Activated CD8-positive, alpha-beta T cell treated with anti-CD3 and anti-CD28 coated beads for 36 hours (primary cell): ENCODE measurements at places on chromosomes 1 and 21. TPM values are rescaled to one million over a fixed set of nuclear protein-coding genes. Genes with fewer than 3 reads are reported as not detected.

- no peak for DNase-seq
These were observed 785.8 kb upstream of the ADGRL4 start for GRCh38 chr1:79792219-79792930.

GRCh38 chr1:9569267-9569666 is 19.4 kb upstream of the TMEM201 start:
- DNase-seq = no peak

DNA sequence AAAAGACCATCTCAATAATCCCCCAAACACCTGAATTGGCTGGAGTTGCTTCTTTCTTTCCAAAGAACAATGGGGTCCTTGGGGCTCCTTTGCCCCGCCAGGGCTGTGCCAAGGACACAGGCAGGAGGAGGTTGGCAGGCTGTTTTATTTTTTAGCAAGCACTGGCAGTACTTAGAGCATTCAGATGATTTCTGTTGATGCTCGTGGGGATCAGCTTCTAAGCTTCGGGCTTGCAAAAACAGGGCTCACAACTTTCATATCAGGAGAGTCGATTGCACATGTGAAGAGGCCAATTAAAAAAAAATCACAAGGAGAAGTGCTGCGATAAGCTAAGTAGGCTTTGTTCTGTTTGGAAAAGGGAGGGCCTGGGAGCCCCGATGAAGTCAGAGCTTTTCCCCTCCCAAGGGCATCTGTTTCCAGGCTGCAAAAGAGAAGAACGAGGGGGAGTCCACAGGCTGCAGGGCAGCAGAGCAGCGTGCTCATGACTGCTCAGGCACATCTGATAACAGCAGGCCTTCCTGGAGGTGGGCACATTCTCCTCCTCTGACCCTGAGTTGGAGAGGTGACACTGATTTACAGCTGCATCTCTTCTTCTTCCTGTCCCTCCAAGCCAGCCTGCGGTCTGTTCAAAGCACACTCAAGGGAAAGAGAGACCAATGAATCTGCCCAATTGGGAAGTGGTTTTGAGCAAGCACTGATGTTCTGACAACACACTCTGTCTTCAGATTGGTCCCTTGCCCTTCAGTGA is 27.3 kb upstream of the BCAR3 start:
- DNase-seq = peak; percentile 28

- DNase-seq = peak; percentile 18
These were observed 1.7 kb downstream of the EGLN1 start for GRCh38 chr1:231420299-231420958.

GRCh38 chr1:9942399-9942938 is 722 bp downstream of the LZIC start:
- peak; percentile 45 for DNase-seq

DNA sequence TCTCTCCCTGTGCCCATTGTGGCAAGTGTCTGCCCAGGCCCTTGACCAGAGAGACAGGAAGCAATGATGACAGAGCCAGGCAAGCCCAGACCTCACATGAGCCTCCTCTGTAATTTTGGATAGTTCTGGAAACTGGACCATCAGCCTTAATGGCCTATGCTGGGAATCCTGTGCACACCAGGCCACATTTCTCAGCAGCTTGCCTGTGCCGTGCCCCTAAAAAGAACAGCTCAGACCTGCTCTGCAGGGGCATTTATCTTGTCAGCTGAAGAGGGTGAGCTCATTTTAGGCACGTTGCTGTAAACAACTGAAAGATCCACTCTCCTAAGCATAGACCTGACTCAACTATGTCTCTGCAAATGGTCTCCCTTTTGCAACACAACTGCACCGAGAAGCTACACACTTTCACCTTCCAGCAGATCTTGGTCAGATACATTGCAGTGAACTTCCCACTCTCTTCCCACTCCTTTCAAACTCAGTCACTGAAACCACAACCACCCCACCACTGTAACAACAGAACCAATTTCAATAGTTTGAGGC is 53.5 kb upstream of the BACH1 start:
- DNase-seq = peak; percentile 50

GRCh38 chr1:116981521-116982037 is 20.0 kb upstream of the CD101 start:
- DNase-seq = no peak

DNA sequence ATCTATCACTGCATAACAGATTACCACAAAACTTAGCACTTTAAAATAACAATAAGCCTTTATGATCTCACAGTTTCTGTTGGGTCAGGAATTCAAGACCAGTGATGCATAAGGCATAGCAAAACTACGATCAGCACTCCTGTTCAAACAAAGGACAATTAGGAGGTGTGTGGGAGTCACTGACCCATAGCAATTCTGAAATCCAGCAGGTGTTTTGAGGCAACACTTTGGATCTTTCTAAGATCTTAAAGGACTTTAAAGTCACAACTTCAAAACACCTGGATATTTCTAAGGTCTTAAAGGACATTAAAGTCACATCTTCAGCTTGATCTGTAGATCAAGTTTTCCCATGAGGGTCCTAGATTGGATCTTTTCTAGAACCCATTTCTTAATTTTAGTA is 35.3 kb downstream of the AKT3 start:
- no peak for DNase-seq

DNA sequence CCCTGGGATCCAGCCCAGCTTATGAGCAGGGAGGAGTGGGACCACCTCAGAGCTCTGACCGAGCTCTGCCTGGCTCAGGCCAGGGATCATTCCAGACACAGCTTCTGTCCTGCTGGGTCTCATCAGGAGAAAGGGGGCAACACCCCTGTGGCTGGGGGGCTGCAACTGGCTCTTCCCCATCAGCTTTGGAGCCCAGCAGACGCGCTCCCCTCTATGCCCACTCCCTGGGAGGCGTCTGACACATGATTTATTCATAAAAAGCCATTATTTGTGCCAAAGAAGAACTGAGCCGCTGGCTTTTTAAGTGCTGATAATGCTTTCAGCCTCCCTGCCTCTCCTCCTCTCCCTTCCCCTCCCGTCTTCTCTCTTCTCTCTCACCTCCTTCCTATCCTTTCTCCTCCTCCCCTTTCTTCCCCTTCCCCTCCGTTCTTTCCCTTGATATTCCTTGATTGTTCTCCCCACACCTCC is 25.0 kb downstream of the FOXO6 start:
- DNase-seq = no peak

GRCh38 chr21:26715878-26716506 is 129.2 kb downstream of the ADAMTS1 start:
- peak; percentile 24 for DNase-seq

DNA sequence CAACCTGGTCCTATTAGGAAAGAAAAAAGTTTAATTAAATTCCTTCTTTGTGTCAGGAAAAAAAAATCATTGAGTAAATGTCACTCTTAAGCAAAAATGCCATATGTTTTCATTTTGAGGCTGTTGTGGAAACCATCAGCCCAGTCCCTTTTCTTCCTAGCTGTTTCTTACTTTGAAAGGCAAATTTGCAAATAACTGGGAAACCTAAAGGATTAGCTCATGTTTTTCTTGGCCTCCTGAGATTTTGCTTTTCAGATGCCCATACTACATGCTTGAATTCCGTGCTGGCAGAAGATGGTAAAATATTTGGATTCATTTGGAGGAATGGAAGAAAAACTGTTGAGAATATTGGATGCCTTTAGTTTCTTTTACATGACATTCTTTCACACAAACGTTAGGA is 182.1 kb upstream of the ADAMTS5 start:
- no peak for DNase-seq

- no peak for DNase-seq
These were observed 79.6 kb downstream of the NKAIN1 start for GRCh38 chr1:31159869-31160611.

DNA sequence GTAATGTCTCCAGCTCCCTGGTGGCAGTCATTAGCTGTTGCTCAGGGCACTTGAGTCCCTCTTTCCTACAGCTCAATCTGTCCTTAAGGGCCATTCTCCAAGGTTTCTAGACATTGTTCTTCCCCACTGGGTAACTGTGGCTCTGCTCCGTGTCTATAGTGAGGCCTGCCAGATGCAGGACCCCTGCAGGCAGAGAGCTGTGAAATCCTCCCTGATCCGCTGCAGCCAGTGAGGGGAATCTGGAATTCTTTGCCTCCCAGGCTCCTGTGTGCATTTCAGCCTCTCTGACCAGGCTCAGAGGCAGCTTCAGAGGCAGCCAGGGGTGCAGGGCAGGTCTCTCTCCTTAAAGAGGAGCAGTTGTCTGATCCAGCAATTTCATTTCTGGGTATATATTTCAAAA is 14.4 kb upstream of the IGSF21 start:
- no peak for DNase-seq

DNA sequence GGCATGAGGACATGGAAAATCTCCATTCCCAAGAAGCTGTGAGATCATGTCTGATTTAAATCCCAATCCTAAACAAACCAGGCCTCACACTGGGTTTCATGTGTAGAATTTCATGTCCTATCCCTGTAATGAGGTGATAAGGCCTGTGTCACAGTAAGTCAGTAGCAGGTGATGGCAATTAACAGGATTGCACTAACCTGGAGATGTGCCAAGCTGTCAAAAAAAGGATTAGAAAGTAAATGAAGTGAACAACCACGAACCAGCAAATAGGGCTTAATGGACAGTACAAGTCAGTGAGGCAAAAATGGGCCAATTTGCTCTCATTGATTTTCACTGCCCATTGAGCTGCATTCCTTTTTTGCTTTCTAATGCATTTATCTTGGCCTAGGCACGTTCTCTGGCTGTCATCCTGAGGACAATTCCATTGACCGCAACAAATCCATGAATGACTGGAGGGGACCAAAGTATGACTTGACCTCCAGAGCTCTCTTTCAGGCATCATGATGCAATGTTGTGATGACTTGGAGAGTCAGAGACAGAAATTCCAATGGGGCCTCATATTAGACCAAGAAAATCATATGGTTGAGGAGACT is 673.6 kb upstream of the ADGRL2 start:
- no peak for DNase-seq

DNA sequence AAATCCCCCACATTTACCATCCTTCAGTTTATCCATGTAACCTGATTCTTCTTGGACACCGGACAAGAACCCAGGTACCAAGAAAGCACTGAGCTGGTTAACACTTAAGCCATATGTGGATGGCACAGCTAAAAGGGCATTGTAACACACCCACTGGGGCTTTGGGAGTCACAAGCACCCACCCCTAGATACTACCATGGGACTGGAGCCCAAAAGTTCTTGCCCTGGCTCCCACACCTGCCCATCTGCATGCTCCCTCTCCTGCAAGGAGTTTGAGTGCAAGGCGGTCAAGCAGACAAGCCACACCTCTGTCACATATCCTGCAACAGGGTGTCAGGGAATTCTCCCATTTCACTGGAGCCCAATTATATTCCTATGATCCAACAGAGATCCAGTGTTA is 270.1 kb downstream of the USH2A start:
- no peak for DNase-seq

GRCh38 chr21:46423546-46424038 is 35.1 kb upstream of the DIP2A start:
- DNase-seq = no peak

DNA sequence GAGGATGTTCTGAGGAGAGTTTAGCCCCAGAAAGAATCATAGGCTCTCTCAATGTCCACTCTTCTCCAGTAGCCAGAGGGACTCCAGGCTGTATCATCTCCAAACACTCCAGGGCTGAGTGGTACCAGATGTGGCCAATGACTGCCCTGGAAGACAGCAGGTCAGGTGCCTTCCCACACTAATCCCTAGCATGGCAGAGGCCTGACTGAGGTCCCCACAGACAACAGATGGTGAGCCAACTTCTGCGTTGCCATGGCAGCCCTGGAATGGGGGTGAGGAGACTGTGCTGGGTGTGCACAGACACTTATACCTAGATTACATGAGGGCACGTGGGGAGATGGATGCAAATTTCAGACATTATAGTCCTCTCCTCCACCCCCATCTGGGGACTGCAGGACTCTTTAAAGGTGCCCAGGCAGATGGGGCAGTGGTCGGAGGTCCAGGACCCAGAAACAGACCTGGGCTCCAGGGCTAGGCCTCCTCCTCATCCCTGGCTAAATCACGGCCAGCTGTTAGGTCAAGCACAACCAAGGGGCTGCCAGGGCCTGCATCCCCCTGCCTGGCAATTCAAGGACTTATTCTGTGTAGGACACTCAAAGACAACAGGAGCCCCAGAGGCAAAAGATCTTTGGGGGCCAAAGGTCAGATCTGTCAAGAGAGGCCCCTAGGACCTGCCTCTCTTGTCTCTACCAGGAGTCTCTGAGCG is 42.9 kb downstream of the CAMK2N1 start:
- no peak for DNase-seq

DNA sequence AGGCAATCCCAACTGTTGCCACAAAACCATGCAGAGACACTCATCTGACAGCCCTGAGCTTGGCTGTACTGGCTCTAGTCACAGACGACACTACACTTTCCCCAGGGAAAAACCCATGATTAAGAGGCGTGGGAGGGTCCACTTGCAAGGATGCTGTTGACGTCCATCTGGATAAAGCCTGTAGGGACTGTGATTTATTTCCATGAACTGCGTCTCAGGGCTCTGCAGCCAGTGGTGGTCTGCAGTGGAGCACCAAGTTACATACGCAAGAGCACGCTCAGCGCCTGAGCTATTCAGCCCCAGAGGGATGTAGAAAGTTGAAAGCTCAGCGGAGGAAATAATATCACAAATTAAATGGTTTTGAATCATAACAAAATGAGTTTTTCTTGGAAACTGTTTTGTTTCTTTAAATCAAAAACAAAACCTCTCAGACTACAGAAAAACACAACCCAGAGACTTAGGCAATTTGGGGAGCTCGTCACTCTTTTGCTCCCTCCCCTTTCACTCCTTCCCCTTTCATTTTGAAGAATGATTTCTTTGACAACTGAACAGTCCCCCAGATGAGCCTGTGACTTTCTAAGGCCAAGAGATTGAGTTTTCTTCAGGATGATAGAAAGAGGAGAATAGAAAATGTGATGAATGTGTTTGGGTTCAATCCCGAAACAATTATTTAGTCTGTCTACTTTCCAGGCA is 71.2 kb downstream of the NGF start:
- no peak for DNase-seq

DNA sequence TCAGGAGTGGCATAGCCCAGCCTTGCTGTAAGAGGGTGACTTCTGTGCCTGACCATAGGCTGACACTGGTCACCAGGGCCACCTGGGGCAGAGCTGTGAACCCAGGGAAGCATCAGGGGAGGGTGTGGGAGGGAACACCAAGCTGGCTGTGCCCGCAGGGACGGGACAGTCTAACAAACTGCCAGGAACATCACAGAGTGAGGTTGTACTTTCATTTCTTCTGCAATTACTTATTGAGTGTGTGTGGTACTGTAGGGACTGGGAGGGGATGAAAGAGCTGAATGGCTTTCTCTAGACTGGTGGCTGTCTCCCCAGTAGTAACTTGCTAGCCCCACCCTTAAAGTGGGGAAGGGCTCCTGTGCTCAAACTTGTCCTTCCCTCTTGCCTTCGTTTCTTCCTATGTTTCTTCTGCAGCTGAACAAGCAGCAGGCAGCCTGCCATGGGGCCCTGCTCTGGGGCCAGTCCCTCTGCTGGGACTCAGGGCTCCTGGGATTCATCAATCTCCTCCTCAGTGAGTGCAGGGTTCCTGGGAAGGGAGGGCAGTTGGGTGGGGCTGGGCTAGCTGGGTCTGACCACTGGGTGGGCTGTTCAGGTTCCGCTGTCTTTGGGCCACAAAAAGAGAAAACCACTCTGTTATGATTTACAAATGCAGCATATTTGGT is 39.7 kb upstream of the ETV3 start:
- no peak for DNase-seq

GRCh38 chr21:33478182-33478581 is 1.6 kb downstream of the TMEM50B start:
- no peak for DNase-seq

Gene CHIA
- not detected for total RNA-seq

Gene AGT
- total RNA-seq = not detected

Gene NKAIN1
- not detected for total RNA-seq

Gene DCLRE1B
- 19.1 TPM for total RNA-seq

Gene NBPF4
- total RNA-seq = not detected
